Hematopoietic multipotent progenitor cell treated with erythropoietin and hydrocortisone succinate and interleukin-3 and kit ligand, for 6 days (in vitro differentiated cells): ENCODE measurements at places on chromosomes 1 and 21.

DNA sequence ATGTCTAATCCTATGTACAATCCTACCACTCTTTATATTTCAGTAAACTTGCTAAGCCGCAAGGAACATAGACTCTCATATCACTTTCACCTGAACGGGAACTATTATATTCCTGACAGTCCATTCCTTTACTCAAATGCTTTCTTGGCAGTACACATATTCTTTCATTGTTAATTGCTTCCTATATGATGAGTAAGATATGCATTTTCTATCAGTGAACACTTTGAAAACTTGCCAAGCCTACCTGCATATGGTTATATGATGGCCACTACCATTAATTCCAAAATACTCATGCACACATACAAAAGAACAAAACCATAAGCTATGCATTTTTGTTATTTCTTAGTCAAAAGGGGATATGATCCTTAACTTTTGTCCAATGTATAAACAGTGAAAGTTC lies 341.5 kb downstream of the VAV3 start:
- DNase-seq, result no peak

DNA sequence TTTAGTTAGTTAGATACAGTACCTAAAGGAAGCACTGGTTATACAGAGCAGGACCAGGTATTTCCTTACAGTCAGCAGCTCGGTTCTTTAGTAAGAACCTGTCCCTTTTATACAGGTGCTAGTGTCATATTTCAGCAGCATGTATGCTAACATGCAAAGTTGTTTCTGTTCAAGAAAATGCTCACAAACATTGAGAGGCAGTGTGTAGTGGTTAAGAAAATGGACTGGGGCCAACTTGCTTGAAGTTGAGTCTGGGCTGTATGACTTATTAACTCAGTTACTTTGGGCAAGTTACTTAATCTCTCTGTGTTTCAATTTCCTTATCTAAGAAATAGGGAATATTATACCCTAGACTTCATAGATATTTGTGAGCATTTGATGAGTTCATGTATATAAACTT lies 31.1 kb downstream of the AK4 start:
- no peak for DNase-seq

DNA sequence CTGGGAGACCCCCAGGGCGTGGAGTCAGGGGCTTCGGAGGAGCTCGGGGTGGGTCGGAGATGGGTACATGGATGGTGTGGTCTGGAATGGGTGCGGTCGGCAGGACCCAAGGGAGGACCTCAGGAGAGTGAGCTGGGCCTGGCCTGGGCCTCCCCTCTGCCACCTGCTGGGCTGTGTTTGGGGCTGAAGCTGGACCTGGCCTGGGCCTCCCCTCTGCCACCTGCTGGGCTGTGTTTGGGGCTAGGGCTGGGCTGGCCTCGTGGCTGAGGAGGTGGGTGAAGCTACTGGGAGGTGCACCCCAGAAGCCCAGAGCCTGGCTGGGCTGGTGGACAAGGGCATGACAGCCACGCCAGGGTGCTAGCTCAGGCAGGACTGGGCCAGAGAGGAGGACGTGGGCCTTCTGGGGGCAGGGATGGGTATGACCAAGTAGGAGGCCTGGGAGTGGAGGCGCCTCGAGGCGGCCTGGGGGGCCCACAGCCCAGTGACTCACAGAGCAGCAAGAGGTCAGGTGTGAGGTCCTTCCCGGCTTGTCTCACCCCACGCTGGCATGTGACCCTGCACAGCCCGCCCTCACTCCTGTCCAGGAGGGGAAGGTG lies 14.5 kb downstream of the SAMD11 start:
- DNase-seq, result peak; percentile 63

GRCh38 chr1:37748565-37748964 lies 16.4 kb downstream of the EPHA10 start:
- no peak for DNase-seq

DNA sequence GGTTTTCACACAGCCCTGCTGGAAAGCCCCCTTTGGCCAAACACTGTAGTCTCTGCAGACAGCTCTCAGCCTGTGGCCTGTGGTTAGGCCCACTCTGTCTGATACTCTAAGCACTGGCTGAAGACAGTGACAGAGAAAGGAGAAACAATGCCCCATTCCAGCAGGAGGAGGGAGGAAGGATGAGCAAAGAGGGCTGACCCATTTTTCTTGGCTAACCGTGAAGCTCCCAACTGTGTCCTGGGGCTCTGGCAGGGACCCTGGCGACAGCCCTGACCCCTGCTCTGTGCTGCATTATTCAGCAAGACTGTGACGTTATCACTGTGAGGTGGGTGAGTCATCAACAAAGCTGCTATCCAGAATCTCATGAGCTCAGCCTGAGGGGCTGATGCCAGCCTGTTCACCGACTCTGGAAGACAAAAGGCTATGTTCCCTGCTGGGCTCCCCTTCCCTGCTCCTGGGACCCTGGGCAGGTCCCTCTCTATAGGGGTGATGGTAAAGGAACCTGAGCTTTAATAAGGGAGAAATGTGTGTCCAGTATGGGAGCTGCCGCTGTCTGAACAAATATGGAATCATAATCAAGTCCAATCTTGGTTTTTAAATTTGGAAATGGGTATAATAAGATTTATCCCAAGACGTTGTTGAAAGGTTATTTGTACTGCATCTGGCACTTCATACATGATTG lies 107.0 kb downstream of the RHOU start:
- DNase-seq, result peak; percentile 54

DNA sequence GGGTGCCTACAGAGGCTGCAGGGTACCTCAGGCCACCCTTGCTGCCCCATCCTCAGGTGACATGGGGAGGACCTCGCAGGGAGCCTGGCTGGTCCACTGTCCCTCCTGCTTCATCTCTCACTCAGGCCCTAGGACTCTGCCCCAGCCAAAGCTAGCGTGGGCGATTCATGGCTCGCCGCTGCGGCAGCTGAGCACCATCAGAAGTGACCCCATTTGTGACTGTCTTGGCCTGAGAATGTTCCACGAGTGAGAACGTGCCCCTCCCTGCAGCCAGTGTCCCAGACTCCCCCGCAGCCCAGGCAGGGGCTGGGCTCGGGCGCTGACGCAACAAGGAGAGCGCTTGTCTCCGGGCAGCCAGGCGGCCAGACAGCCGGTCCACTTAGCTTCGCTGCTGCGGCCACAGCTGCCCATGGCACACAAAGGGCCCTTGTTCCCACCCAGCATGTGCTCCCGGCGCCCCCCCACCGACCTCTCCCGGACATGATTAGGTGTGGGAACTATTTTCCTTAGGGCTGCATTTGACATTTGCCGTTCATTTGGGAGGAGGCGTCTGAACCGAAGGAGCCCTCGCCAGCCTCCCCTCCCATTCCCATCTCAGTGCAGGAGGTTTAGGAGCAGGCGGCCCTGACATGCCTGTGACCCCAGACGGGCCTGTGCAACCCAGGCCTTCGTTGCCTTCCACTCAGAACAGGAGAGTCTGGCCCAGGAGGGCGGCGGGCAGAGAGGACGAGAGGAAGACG lies 19.3 kb upstream of the POFUT2 start:
- DNase-seq, result no peak

- DNase-seq, result no peak
These were observed 114.1 kb downstream of the TNR start for GRCh38 chr1:175629318-175629694.

- DNase-seq, result peak; percentile 13
These were observed 26.7 kb upstream of the SPSB1 start for GRCh38 chr1:9265968-9266367.

- no peak for DNase-seq
These were observed 1.9 kb downstream of the PPFIA4 start for GRCh38 chr1:203028067-203028783.

- peak; percentile 31 for DNase-seq
These were observed at the start of gene GNG4 for GRCh38 chr1:235649368-235650163. Gene GNG4 (minus strand): TSS chr1:235649784. CDS start chr1:235583838, 65,946 bp downstream.

- DNase-seq, result no peak
These were observed 40.1 kb downstream of the AHDC1 start for GRCh38 chr1:27563591-27564471.

DNA sequence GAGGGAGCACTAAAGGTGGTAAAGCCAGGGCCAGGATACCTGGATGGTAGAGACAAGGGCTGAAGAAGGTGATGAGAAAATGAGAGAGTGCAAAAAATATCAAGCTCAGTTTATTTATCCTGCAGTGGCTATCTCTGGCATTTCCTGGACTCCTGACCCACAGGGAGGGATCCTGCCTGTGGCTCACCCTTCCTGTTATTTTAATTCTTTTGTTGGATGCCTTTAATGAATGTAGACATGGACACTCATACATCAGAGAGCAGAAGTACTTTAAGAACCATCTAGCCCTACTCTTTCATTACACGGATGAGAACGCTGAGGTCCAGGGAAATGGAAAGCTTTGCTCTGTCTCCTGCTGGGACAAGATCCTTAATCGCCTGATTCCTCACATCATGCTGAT lies 20.6 kb downstream of the JUN start:
- no peak for DNase-seq

GRCh38 chr21:25097648-25098047 lies 509.6 kb downstream of the MRPL39 start:
- DNase-seq, result no peak

- DNase-seq, result peak; percentile 67
These were observed at the start of gene ZBTB8A for GRCh38 chr1:32538887-32539583. Gene ZBTB8A (plus strand): TSS chr1:32539427. CDS start chr1:32592932, 53,505 bp downstream.
